Fibroblast of pulmonary artery (primary cell): ENCODE measurements at places on chromosomes 1 and 21.
A peak's percentile ranks its signal among the peaks of the same experiment; 100 is the strongest.

DNA sequence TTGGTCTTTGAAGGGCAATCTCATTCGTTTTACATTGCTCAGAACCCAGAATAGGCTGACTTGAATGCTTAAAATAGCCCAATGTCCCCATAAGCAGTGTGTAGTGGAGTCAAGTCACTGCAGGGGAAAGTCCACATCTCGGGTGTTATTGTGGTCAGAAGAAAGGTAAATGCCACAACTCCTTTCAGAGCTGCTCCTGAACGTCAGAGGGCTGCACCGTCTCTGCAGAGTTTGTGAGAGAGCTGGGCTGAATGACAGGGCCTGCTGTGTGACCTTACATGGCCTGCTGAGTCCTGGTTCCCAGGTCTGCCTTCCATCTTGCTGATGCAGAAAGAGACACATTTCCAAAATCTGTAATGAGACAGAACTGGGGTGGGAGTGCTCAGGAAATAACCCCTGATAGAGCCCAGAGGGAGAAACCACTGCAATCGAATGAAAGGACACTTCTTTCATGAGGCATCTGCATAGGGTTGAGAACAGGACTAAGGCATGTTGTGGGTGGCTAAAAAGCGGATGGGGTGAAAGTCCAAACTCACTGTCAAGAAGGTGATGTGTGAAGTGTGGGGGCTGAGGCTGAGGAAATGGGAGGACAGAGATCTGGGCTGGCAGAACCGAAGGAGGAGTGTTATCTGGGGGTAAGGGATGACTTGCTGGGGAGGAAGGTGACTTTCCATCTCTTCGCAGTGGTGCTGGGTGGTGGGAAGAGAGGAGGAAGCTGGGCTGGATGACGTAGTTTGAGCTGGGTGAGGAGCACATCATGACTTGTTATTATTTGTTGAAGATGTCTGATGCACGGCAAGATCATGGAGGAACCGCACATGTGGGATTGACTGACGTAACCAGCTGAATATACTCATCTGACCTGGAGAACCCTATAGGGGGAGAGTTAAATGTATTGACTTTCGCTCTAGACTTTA, 33.7 kb downstream of the XCL2 start:
- no peak for DNase-seq

- DNase-seq: no peak
Measured at GRCh38 chr1:111223126-111223685, 4.3 kb upstream of the CHI3L2 start.

- peak; percentile 86 for DNase-seq
Measured at GRCh38 chr1:119947468-119947867, 51.2 kb upstream of the ADAM30 start.

- DNase-seq: no peak
Measured at GRCh38 chr1:30133414-30134055, 589.9 kb downstream of the MATN1 start.

- no peak for DNase-seq
Measured at GRCh38 chr21:33384841-33385331, 18.3 kb upstream of the IFNGR2 start.

DNA sequence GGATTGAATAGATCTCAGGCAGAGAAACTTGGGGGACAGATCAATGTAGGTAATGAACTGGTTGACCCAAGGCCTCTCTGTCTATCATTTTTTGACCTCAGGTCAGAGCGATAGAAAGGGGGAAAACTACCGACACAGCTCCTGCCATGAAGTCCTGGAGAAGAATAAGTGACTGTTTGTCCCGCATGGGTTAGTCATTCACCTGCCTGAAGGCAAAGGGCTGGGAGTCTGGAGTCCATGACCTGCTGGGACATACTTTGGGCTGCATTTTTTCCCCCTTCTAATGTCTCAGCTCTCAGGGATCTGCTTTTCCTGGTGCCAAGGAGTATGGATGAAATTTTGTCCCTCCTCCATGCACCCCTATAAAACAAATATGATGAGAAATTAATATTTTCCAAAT, 1.6 kb upstream of the ROR1 start:
- no peak for DNase-seq

- DNase-seq: peak; percentile 81
Measured at GRCh38 chr1:230797942-230798365, 50.8 kb downstream of the CAPN9 start.

DNA sequence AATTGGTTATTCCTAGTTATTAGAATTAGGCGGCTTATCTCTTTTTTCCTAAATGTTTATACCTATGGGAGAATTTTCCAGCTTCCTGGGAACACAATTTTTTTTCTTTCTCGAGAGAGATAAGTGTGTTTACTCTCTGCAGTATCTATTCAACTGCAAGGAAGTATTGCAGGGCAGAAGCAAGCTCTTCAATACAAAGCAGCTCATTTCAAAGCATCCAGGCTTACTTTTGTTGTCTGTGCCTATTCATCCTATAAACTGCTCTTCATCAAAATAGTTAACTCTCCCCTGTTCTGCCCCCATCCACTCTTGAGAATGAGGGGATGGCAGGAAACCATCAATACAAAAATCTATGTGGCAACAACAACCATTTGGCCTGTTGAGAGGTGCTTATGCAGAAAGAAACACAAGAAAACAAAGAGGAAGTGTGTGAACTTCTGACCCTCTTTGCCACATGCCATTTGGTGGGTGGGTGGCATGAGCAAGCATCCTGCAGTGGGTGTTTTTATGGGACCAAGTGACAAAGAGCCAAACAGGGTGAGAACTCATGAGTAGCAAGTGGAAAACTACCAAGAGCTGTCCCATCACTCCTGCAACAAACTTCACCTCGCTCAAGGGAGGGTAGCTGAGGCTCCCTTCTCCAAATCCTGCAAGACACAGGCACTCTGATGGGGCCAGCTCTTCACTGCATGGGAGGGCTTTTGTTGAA, 50.6 kb upstream of the MRPS6 start:
- no peak for DNase-seq

DNA sequence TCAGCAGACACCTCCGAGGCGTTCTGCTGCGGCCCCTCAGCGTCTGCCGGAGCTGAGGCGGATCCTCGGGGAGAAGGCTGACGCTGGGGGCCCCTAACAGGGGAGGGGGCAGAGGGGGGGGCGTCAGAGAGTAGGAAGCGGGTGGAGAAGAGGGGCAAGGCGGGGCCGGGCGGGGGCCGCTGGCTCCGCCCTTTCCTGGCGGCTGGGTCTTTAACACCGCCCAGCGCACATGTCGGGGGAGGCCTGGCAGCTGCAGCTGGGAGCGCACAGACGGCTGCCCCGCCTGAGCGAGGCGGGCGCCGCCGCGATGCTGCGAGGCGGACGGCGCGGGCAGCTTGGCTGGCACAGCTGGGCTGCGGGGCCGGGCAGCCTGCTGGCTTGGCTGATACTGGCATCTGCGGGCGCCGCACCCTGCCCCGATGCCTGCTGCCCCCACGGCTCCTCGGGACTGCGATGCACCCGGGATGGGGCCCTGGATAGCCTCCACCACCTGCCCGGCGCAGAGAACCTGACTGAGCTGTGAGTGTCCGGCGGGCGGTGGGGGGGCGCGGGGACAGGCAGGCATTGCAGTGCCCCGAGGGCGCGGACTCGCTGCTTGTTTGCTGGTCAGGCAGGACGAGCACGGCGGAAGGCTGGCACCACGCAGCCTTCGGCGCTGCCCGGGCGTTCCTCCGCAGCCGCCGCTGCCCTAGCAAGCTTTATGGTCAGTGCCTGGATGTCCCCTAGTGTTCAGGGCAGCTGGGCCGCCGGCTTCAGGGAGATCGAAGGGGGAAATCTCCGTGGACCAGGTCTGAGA, at the start of gene NTRK1:
TSS of gene NTRK1 (plus strand) at position 238 of the 796 bp plus-strand sequence. CDS start at position 308, 70 bp downstream.
- no peak for DNase-seq

DNA sequence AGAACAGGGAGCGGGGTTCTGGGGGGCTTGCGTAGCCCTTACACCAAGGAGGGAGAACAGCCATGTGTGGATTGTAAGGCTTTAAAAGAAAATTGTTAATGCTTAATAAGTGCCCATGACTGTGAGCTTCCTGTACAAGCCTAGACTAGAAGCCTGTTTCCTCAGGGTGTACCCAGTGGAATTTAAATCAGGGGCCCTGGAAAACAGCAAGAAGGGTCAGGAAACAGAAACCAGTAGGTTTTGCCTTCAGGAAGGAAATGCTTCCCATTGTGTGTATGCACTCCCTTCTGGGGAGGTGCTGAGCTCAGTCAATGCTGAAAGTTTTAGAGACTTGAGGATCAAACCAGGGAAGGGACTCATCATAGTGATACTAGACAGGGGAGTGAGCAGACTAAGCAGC, 12.7 kb downstream of the UTP11 start:
- DNase-seq: no peak

DNA sequence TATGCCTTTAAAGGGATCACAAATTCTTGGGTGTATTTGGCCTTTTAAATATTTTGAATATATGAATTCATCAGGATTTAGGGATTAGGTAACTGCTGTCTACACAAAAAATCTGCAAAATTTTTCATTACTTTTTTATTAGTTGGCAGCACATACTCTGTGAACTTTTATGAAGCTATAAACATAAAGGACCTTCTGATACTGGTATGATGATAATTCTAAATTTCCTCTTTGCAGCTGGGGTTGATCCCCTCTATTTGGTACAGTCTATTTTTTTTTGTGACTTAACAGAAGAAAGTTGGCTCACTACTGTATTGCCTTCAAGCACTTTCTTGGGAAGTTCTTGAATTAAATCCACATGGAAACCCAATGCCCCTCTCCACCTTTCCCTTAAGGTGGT, 416.1 kb downstream of the LMO4 start:
- DNase-seq: no peak

GRCh38 chr1:165207853-165208515, 148.5 kb downstream of the LMX1A start:
- DNase-seq: no peak

- DNase-seq: no peak
Measured at GRCh38 chr1:188432427-188432826, 1603.7 kb downstream of the PLA2G4A start.

DNA sequence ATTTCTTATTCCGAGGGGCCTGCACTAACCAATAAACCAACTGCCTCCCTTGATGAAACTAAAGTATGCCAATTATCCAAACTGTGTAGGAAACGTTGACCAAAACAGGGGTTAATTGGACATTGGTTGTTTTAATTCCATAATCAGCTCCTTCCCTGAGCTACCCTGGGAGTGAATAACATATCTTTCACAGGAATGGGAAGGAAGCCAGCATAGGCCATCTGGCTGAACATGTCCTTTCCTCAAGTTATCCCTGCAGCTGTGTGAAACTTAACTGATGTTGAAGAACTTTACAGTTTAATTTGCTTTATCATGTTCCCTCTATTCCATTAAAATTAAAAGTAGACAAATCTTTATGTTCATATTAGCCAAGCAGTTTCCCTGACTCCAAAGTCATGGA, 75.4 kb downstream of the NRIP1 start:
- peak; percentile 61 for DNase-seq

GRCh38 chr1:56586502-56586901, 7.1 kb upstream of the PLPP3 start:
- DNase-seq: no peak

DNA sequence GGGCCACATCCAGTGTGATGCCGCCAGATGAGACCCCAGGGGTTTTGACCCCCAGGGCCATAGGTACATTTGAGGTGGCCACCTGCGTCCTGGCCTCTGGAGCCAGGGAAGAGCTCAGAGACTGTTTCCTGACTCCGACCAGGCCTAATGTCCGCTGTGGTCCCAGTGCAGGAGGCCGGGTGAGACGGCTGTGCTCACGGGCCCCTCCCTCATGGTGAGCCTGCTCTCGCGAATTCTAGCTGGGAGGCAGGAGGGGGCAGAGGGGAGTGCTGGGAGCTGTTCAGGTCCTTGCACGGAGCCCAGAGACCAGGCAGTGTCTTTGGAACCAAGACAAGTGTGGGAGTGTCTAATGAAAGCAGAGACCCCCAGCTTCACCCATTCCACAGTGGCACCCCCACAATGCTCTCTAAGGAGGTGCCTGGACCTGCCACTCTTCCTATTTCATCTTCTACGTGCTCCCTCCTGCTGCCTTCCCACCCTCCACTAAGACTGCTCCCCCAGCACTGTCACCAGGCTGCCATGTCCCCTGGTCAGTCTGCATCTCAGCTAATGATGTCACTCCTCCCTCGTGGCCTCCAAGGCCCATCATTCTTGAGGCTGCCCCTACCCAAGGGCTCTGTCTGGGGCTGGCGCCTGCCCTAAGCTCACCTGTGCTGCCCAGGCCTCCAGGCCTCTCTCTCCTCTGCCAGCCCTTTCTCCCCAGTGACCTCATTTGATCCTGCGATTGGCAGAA, 256.3 kb upstream of the C1orf174 start:
- DNase-seq: no peak

- no peak for DNase-seq
Measured at GRCh38 chr1:21059021-21059420, 117.7 kb downstream of the EIF4G3 start.

DNA sequence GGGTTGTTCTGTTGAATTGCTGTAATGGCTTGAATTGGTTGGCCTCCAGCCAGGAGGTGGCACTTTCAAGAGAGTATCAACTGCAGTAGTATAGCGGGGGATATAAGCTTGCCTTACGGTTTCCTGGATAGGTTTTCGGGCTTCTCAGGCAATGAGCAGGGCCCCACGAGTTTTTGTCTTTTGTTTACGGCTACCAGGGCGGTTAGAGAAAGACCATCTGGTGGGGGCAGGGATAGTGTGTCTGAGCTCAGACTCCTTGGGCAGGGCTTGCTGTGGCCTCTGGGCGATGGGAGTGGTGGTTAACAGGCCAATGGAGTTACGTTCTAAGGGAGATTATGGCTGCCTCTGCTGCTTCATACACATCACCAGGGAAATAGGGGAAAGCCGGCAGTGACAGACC, 62.8 kb downstream of the DTL start:
- DNase-seq: no peak

DNA sequence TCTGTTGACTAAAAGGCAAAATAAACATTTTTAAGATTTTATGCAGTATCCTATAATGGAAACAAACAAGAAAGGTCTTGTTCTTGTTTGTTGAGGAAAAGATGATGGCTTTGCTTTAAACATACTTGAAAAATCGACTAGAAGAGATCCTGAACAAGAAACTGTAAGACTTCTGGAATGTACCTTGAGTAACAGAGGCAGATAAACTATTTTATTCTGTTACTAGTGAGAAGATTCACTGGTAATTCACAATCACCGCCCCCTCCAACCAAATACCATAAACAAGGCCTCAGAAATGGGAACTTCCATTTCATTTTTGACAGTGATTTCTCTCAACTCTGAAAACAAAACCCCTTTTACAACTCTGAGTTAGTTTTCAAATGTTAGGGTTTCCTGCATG, 18.1 kb downstream of the TSEN15 start:
- peak; percentile 28 for DNase-seq

DNA sequence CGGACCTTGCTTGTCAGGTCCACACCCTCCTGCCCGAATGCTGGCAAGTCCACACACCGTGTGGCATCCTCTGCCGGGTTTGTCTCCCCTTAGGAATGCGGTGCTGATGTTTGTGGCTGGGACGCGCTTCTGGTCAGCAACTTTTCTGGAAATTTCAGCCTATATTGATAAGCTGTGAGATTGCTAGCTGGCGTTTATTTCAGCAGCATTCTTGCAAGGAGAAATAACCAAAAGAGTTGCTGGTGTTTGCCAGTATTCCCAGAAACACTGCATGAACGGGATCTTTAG, 601 bp downstream of the CEPT1 start:
- peak; percentile 50 for DNase-seq
